ENCODE measurements at places on chromosomes 12 and 14.

DNA sequence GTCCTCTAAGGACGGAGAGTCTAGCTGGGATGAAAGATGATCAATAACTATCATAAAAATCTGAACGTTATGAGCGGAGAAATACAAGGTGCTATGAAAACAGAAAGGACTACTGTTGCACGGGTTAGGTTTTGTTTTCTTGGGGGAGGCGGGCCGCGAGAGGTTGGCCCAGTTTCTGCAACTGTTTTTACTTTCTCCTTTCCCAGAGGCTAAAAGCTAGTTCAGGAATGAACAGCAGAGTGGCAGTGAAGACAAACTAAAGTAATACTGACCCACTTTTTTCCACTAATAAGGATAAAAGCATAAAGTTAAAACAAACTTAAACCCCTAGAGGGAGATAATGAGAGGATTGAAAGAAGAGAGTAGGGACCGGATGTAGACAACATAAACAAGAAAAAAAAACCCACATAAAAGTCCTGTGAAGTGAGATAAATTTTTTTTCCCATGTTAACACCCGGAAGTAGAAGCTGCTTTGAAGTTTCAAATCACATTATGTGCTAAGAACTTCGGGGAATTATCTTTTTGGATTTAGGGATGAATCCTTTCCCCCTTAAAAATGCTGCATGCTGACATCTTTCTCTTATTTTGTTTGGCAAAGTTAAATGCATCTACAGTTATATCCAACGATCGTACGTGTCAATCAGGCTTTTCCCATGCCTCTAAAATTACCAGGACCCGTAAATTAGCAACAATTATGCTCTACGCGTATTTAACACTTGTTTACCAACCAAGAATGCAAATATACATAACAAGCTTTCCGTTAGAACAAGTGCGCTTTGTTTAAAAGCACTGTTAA lies 1.0 kb upstream of the CDK17 start:
- DNase-seq: peak; percentile 73

- DNase-seq: no peak
Measured at GRCh38 chr12:53128780-53129569, 25.7 kb downstream of the SOAT2 start.

GRCh38 chr14:102557434-102558226 lies 34.8 kb upstream of the RCOR1 start:
- no peak for DNase-seq

GRCh38 chr12:61854902-61855301 lies 405.3 kb upstream of the USP15 start:
- peak; percentile 61 for DNase-seq

DNA sequence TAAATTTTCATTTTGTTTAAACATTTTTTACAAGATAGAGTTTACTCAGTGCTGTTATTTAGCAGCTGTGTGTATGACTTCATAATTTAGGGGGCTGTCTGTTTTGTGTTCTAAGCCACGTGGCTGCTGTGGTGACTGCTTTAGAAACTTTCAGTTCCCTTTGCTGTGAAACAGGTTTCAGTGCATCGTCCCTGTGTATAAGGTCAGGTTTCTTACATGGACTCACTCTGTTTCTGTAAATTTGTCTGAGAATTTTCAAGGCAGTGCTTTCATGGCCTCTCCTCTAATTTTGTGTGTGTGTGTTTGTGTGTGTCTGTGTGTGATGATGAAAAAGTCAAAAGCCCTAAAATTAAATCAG lies 32.4 kb downstream of the BICD1 start:
- peak; percentile 29 for DNase-seq

DNA sequence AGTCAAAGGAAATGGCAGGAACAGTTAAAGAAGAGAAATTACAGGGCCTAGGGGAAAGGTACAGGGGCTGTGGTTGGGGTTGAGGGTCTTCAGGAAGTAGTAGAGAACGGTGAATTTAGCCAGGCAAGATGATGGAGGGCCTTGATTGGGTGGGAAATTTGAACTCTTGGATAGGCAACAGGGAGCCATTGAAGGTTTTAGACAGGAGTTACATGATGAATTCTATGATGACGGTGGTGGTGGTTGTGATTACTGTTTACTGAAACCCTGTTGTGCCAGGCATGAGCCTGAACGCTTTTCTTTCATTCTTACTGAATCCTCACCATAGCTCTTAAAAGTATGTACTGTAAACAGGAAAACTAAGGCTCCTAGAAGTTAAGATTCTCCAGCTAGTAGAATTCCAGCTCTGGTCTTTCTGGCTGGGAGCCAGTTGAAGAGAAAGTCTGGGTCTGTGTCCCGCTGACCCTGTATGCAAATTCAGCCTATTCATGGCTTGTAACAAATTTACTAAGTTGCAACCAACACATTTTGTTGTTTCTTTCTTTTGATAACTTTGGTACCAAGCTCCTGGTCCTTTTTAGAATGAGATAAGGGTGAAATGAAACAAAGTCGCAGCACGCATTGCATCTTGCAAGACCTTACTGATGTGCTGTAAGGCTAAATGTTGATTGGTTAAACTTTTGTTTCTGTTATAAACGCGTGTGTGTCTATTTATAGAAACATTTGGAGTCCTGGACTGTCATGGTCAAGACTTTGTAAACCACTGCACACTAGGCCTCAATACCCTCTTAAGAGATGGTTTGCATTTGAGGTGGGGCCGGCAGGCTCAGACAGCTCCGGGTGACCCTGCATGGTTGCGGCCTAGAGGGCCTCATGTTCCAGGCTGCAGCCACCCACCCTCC lies 6.0 kb downstream of the ORAI1 start:
- no peak for DNase-seq

DNA sequence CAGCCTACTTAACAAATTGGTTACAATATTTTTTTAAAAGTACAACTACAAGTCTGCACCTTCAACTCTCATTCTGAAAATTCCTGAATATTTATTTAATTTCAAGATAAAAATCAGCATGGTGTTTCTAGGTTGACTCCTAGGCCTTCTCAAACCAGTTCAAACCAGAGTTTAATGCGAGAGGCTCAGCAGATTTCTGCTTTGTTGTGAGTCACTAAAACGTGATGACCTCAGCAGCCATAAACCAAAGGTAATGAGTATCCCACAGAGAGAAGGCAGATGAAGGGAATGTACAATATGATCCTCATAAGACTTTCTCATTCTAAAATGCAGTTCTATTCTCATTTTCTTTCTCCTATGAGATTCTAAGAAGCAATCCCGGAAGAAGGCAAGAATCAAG lies 1.5 kb downstream of the PRDM4 start:
- peak; percentile 87 for DNase-seq

GRCh38 chr12:124088217-124088907 lies 115.3 kb downstream of the ZNF664 start:
- no peak for DNase-seq

DNA sequence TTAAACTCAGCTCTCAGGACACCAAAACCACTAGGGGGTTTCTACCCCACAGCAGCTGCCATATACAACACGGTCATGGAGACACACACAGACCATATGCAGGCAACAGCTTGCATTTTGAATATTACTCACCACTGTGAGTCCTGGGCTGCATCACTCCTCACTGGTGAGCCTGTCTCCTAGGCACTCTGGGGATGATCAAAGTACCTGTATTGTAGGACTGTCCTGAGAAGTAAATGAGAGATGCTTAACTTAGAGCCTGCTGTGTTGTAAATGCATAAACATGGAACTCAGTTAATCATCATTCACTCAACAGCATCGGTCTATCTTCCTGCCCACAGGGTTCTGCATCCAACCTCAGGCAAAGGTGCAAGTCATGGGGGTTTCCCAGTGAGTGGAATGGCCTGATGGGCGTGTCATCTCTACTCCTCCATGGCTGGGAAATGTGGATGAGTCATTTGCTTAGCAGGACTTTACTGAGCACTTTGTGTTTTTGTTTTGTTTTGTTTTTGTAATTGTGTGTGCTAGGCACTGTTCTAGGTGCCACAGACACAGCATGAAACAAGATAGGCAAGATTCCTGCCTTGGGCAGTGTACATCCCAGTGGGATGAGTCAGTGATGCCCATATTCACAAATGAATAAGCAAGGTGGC lies 1141.2 kb upstream of the TMEM132C start:
- DNase-seq: peak; percentile 63

DNA sequence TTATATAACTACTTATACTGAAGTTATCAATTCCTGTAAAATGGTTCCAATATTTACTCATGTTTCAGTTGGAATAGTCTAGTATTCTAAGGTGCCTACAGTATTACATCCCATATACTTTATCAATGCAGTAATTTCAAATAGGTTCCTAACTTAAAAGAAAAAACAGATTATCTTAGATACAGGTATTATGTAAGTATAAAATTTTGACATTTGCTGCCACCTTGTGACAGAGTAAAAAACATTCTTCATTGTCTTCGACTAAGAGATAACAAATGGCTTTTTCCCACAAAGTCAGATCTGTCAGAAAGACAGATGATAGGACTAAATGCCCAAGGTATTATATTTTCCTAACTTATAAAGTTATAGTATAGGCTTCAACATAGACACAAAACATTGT lies 78.7 kb downstream of the TXNDC16 start:
- peak; percentile 47 for DNase-seq

DNA sequence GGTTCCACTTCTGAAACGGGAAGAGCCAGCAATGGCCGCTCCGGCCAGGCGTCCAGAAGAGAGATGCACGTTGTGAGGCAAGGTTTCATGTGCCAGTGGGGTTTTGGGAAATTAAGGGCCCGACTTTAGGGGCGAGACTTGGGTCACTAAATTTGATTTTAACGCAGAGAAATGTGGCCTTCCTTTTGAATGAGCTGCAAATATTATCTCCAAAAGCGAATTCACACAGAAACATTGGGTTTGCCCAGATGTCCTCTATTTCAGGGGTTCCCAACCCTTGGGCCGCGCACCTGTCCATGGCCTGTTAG lies 2.3 kb upstream of the RNASE4 start:
- no peak for DNase-seq

- peak; percentile 52 for DNase-seq
Measured at GRCh38 chr12:94149119-94149780, 873 bp downstream of the PLXNC1 start.

DNA sequence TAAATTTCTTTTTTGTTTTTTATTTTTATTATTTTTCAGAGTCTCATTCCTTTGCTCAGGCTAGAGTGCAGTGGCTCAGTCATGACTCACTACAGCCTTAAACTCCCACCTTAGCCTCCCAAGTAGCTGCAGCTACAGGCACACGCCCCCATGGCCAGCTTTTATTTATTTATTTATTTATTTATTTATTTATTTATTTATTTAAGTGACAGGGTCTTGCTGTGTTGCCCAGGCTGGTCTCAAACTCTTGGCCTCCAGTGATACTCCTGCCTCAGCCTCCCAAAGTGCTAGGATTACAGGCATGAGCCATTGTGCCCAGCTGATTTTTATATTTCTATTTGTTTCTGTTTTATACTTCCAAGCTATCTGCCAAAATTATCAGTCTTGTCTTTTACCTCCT lies 89.2 kb upstream of the EVL start:
- DNase-seq: no peak

GRCh38 chr12:24937553-24938244 lies 11.2 kb downstream of the BCAT1 start:
- DNase-seq: peak; percentile 43

DNA sequence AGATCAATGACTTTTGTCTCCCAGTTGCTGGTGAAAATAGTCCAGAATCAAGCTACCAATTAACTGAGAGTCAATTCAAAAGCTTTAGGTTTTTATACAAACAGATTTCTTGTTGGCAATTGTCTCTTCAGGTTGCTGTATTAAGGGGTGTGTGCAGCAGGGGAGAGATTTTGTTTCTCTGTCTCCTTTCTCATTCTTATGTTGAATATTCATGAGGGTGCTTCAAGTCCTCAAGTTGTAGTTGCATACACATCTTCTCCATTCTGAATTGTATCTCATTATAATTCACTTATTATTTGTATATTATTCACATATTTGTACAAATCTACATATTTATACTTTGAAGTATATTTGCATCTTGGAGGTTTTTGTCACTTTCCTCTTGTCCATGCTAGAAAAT lies 126.7 kb upstream of the PTPRQ start:
- no peak for DNase-seq

- no peak for DNase-seq
Measured at GRCh38 chr14:64987438-64987767, 708 bp downstream of the FNTB start.

DNA sequence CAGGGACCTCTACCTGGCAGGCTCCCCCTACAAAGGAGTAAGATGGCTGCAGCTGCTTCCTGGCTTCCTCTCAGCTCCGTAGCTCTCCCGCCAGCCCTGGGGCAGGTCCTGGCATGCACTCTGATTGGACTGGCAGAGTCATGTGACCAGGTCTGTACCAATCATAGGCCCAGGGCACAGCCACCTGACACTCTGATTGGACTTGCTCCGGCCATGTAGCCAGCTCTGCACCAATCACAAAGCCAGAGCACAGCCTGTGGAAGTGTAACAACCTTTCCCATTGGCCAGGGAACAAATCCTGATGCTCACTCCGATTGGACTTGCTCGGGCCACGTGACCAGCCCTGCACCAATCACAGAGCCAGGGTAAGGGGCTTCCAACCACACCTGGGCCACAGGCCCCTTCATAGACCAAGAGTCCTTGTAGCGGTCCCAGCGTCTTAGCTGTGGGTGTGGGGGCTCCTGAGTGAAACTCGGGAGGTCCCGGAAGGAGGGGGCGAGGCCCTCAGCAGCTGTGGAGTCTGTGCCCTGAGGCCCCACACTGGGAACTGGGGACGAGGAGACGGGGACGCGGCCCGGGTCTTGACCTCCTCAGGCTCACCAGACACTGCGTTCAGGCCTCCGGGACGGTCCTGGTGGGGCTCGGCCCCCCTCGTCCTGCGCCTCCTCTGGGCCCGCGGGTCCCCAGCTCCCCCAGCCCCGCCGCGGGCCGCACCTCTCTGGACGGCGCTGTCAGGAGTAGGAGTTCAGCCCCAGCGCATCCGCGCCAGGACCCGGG lies 210.6 kb downstream of the ADGRD1 start:
- DNase-seq: no peak

- DNase-seq: no peak
Measured at GRCh38 chr12:69583203-69583602, 2.1 kb upstream of the CCT2 start.
